ENCODE measurements at places on chromosomes 4 and X.

- DNase-seq, result no peak
Observed at GRCh38 chr4:79850626-79851025, 222.4 kb downstream of the ANTXR2 start.

- DNase-seq, result no peak
Observed at GRCh38 chr4:176788248-176788647, 4.5 kb downstream of the VEGFC start.

DNA sequence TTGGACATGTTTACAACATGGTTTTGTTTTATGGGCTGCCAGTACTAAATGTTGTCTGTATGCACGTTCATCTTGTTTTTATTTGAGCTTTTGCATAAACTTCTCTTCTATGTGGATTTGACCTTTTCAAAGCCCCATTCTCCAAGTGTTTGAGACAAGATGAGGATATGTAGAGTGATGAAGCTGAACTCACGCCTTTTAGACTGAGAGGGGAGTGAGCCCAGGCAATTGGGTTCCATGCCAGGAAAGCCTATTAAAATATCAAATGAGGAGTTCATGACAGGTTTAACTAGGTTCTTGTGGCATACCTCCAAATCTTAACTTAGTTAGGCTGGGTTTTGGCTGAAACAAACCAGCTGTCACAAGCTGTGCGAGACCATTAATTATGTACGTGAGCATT lies 170.4 kb upstream of the LDB2 start:
- peak; percentile 54 for DNase-seq

GRCh38 chr4:145937971-145938611 lies 532 bp downstream of the ZNF827 start:
- peak; percentile 41 for DNase-seq

DNA sequence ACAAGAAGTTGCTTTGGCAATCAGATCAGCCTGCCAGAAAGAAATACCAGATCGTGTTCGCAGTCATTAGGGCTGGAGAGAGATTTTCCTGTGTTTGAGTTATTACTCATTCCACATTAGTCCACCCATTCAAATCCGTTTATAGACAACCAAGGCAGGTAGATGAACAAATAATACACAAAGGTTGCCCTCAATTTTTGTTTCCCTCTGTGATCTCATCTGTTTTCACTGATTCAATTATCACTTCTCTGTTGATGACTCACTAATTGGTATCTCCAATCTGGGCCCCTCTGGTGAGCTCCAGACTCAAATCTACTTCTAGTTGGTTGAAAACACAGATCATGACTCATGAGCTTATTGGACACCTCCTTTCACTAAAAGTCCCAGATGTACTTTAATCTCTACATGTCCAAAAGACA lies 54.5 kb downstream of the CHM start:
- peak; percentile 27 for DNase-seq

- no peak for DNase-seq
Observed at GRCh38 chrX:17986440-17986839, 125.3 kb upstream of the RAI2 start.

GRCh38 chr4:127809173-127809800 lies 27.2 kb downstream of the HSPA4L start:
- DNase-seq, result peak; percentile 8

DNA sequence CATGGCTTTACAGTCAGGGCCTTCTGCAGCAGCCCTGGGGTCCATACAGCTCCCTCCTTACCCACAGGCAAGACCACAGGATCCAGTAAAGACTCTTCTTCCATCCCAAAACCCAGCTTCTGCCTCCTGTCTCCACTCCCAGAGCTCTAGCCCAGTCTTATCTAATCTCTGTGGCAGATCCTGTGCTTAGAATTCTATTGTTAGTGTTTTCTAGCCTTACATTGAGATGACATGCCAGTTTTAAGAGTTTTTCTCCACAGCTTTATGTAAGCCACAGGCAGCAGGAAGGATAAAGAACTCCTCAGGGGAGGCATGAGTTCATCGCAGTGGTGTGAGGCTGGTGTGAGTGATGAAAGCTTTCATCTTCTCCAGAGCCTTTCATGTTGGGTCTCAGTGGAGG lies 129.1 kb downstream of the RCHY1 start:
- no peak for DNase-seq

DNA sequence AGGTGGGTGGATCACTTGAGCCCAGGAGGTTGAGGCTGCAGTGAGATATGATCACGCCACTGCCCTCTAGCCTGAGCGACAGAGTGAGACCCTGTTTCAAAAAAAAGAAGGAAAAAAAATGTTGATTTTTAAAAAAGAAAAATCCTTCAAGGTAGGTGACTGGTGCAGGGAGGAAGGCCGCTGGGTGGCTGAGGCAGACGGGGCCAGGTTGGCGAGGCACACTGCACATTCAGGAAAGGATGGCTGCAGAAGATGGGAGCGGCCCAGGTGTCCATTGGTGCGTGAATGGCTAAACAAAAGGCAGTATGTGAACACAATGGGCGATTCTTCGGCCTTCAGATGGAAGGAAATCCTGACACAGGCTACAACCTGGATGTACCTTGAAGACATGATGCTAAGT lies 30.4 kb downstream of the DCTD start:
- DNase-seq, result no peak

GRCh38 chr4:147057611-147058190 lies 112.0 kb upstream of the TTC29 start:
- DNase-seq, result no peak

DNA sequence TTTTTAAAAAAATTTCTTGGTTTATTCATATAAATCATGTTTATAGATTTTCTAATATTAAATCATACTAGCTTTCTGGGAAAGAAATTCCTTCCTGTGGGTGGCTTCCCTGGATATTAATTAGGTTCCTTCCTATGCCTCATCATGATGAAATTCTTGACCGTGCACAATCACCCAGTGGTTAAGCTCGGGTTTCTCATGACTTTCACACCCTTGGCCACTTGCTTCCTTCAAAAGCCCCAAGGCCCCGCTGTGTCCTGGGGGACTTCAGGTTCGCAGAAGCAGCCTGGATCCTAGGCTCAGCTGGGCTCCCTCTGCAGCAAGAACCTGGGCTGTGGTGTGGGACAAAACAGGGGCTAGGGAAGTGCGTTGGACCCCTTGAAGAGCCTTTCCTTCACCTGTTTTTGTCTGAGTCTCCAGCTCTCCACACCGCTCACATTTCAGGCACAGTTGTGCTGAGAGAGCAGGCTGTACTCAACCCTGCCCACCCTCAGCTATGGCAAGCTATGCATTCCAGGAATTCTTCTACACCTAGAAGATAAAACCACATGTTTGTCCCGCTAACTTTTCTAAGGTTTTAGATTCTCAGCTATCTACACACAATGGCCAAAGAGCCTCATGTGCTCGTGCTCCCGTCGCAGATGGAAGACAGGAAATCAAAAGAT lies 48.9 kb upstream of the TMSB15B start:
- DNase-seq, result peak; percentile 33

DNA sequence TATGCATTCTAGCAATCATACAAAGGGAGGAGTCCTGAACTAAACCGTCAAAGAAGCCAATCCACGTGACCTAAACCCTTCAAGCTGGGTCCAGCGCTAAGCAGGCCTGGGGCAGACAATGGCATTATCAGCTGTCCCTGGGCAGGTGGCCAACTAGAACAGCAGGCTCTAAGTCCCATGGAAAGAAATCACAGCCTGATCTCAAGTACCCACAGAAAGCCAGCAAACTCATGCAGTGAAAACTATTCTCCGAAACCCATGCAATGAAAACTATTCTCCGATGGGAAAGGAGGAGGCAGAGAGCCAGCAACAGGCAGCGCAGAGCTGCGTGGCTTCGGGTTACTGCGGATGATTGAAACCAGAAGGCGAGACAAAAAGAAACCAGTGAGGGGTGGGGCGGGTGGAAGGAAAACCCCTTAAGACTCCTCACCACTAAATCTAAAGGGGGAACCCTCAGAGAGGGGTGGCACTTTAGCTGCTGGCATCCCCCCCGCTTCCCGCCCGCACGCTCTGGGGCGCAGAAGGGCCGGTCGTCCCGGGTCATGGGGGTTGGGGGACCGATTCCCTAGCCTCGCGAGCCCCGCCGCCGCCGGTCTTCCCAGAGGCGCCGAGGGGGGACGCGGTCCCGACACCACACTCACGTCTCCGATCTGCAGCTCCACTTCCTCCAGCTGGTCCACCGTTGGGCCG lies 567 bp downstream of the C4orf46 start:
- peak; percentile 81 for DNase-seq

- peak; percentile 69 for DNase-seq
Observed at GRCh38 chrX:47523297-47523696, 37.7 kb upstream of the ARAF start.

DNA sequence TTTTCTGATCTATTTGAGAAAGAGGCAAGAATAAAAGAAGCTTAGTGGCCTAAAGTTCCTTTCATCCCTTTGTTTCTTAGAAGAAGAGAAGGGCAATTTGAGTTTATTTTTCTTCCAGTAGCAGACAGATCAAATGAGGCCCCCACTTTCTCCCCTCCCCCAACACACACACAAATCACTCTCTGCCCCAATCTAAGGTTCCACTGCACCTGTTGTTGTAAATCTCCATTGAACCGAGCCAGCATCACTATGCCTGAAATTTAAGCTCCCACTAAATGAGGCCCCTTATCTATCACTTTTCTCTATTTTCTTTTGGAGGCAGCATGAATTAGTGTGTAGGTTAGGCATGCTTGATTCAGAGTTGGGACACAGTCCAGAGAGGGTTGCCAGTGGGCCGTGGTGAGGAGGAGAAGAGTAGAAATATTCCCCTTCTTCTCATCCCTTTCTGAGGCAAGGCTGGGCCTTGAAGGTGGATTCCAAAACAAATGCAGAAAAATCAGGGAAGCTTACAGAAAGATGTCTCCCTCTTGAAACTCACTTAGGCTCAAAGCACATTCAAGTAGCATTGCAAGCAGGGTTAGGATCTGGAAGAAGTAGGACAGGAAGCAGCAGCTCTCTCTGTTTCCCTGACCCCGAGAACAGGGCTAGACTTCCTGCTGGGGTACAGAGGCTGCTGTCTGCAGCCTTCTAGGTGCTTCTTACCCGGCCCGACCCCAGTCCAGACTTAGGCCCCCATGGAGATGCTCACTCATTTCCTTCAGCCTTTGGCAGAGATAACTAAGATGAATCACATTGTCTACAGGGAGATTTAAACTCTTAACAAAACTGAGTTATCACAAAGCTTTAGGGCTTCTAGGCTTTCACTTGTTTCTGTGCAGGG lies 70.7 kb downstream of the RASL11B start:
- peak; percentile 35 for DNase-seq

DNA sequence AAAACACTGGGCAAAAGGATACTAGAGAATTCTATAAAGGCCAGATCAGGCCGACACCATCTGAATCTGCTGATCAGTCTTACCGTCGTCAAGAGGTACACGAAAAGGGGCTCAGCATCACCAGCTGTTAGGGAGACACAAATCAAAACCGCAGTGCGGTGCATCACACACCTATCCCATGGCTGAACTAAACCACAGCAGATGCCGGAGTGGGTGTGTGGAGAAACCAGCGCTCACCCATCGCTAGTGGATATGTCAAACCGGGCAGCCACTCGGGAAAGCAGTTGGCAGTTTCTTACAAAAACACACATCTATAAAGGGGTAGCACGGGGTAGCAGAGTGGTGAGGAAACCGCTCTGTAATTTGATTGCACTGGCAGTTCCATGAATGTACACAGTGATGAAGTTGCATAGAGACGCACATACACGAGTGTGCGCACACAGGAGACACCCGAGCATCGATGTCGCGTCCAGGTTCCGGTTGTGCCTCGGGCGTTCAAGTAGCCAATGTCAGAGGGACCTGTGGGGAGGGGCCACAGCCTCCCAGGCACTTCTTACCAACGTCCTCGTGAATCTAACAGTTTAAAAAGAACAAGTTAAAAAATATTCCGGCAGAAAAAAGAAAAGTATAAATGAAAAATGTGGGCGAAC lies 23.1 kb upstream of the CCNQ start:
- no peak for DNase-seq

- no peak for DNase-seq
Observed at GRCh38 chrX:154827194-154828015, 7.1 kb downstream of the SMIM9 start.

DNA sequence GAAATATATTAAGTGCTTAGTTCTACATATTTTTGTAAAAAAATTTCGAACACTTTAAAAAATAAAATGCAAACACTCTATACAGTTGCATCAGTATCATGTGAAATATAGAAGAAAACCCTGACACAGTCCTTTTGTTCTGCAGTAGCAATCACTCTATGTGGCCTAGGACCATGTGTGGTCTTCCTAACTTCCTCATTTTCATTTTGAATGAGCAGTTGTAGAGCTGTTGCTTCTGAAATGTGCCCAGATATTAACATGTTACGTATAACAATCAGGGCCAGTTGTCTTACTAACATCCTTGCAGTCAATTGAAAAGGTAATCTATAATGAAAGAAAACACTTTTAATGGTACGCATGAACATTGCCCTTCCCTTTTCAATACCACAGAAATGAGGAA lies 107.9 kb downstream of the ZNF827 start:
- no peak for DNase-seq

GRCh38 chr4:115688961-115689360 lies 575.5 kb upstream of the NDST4 start:
- DNase-seq, result no peak

DNA sequence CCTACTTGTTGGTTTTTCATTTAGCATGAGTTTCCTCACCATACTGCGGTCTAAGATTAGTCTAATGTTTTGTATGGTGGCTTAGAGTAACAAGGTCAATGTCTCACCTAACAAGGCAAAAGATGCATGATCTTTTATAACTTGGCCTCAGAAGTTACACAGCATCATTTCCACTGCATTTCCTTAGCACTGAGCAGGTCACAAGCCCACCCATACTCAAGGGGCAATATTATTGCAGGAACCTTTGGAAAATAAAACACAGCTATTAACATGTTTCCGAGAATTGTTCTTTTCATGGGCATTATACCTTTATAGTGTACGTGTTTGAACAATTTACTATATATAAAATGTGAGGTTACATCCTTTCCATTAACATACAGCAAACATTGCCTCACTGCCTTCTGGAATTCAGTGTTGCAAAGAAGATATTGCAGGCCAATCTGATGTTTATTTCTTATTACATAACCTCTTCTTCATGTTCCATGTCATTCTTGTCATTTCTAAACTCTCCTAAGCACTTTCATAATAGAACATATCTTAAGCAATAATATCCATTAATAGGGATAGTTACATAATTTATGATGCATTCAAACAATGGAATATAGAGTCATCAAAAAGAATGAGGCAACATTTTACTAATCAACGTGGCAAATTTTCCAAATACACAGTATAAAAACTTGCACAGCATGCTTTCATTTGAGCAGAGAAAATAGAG lies 153.8 kb downstream of the AREG start:
- DNase-seq, result no peak

DNA sequence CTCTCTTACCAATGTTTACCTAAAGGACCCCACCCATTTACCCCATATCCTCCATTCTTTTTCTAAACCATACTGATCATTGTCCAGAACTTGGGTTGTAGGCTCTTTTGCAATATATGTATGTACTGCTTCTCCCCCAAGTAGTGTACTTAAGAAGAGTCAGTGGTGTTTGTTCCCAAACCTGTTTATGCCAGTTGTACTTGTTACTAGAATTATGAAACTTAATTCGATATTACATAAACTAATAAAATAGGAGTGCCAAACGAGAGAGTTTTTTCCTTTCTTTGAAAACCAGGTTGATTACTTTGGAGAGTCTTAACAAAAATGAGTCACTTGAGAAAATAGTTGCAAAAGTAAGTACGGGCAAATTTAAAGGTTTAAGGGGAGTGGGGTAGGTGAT lies 96.3 kb downstream of the GEMIN8 start:
- no peak for DNase-seq

GRCh38 chr4:137378821-137379220 lies 153.5 kb downstream of the PCDH18 start:
- DNase-seq, result peak; percentile 67

GRCh38 chrX:132618810-132619209 lies 130.0 kb upstream of the MBNL3 start:
- no peak for DNase-seq

Measured in fibroblast of skin of abdomen (primary cell).